Activated naive CD8-positive, alpha-beta T cell treated with anti-CD3 and anti-CD28 coated beads, Interleukin-2, amount 10 ng/mL, durations not matched to agents 7 days and 5 days (primary cell): ENCODE measurements at places on chromosomes 6 and 20.
A peak's percentile ranks its signal among the peaks of the same experiment; 100 is the strongest.

DNA sequence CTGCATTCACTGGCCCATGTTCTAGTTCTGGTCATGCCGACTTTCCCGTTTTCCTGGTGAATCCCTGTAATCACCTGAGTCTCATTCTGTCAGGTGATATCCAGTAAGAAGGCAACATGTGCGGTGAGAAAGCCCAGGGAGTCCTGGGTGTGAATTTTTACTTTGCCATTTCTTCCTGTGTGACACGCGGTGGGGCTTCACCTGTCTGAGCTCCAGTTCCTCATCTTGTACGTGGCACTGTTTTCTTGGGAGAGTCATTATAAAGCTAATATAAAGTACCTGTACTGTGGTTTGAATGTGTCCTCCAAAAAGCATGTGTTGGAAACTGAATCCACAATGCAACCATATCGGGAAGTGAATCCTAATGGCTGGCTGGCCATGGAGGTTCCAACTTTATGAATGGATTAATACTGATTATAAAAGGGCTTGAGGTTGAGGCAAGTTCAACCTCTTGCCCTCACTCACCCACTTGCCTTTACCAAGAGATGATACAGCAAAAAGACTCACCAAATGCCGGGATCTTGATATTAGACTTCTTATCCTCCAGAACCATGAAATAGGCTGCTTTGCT lies 5.1 kb downstream of the HLA-E start:
- DNase-seq: no peak

- no peak for DNase-seq
Measured at GRCh38 chr20:38673725-38674091, 50.6 kb upstream of the SLC32A1 start.

DNA sequence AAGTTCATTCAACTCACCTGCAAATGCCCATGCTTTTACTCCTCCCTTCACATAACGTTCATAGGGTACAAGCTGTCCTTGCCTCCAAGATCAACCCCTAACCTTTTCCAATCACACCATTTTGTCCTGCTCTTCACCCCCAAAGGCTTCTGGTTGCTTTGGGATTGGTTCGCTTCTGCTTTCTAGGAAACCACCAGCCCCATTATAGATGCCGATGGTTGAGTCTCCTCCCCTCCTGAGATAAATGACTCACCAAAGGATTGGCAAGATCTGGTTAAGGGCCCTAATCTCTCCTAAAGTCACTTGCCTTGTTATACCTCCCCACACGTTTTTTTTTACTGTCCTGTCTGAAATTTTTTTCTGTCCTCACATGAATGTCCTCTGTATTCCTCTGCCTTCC lies 311.4 kb downstream of the HACE1 start:
- no peak for DNase-seq

DNA sequence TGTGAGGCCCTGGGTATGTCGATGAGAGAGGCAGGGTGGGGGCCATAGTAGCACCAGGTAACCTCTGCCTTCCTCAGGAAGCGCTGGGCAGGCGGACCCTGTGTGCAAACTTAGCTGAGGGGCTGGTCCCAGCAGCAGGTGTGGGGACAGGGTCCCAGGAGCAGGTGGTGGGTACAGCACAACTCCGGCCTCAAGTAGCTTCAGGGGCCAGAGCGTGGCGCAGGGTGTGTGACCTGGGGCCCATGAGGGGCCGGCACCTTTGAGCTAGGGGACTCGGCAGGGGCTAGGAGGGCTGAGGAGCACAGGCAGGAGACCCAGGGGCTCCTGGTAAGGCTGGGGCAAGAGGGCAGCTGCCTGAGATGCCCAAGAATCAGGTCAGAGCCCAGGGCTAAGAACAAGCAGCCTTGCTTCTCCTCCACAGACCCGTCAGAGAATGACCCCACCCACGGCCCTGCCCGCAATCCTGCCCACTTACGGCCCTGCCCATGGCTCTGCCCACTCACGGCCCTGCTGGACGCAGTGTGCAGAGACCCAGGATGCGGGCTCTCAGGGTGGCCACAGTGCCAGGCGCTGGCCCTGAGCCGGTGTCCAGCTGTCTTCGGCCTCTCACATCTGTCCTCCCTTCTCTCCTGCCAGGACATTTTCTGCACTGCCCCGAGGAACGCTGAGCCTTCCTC lies 30.9 kb downstream of the CHRNA4 start:
- DNase-seq: no peak

- DNase-seq: no peak
Measured at GRCh38 chr6:121794630-121795029, 359.2 kb downstream of the GJA1 start.

GRCh38 chr6:116467096-116467495 lies 5.9 kb downstream of the CALHM6 start:
- DNase-seq: no peak

DNA sequence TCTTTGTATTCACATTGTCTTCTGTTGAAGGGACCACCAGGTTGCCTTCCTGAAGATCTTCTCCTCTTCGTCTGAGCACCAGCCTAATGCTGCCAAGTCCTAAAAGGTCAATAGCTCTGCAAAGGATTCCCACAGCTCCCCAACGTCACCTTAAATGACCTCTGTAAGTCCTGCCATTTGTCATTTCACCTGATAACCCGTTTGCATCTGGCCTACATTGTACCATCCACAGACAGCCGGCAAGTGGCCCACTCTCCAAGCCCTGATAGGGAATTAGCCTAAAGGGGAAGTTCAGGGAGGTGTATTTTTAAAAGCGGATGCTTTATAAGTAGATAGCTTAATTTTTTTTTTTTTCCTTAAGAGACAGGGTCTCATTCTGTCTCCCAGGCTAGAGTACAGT lies 127.8 kb downstream of the ZMYND8 start:
- no peak for DNase-seq

DNA sequence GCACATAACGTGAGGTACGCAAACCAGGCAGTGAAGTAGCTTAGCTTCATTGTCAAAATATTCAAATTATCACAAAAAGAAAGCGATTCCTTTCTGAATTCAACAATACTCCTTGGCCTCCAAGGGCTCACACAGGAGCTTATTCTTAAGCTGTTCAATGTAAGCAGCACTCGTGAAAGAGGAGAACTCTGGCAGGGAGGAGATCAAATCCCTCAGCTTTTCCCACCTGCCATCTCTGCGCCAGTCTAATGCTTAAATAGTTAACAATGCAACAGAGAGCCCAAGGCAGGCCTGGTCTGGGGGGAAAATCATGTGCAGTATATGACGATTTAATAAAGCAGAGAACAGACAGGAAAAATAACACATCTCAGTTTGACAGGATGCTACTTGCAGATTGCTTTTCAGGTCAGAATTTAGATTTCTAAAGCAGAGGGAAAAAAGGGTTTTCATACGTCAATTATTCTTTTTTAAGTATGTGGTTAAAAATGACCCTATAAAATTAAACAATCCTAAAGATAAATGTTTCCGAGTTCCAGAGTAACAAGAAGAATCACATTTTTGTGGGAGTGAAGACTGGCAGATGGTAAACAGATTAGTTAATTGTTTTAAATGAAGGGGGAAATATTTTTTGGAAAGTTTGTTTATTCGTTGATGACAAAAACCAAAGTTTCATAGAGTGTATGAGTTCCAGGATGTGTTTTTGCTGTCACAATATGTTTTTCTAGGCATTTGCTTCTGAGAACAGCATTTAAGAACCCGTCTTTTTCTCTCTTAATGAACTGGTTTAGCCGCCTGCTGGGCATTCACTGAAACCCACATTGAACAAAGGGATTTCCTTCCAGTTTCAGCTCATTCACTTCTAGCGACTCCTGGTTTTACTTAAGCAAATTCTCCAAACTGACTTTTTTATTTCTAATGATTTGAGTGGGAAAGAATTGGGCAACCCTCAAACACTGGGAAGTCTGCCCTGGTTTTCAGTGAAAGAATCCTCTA lies 45.9 kb downstream of the PLAGL1 start:
- no peak for DNase-seq

- no peak for DNase-seq
Measured at GRCh38 chr6:548091-548490, 108.8 kb downstream of the HUS1B start.

GRCh38 chr6:79586548-79586947 lies 44.6 kb upstream of the SH3BGRL2 start:
- DNase-seq: no peak

DNA sequence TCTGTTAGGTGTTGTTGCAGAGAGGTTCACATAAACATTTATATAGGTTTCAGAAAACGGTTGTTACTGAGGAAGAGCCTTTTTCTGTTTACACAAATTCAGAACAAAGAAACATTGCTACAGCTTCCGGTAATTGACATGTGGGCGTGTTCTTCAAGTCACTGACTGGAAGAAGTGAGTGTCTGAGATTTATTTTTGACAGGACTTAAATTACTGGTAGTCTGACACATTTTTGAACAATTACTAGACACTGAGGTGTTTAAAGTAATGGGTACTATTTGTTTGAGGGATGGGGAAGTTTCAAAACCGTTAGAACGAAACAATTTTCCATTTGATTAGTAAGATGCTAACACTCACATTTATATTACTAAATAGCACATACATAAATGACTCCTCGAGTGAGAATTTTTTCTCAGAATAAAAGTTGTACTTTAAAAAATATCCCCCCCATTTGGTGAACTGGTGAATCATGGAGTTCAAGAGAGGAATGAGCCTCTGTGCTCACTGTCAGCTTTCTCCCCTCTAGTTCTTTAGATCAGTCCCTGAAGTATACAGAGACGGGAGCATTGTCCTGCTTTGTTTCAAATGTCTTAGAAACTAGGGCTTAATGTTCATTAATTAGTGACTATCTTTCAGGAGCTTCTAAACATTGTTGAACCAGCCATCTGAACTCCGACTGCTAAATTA lies 98.7 kb downstream of the TSHZ2 start:
- no peak for DNase-seq

GRCh38 chr6:73985891-73986290 lies 289.9 kb downstream of the CD109 start:
- DNase-seq: no peak

GRCh38 chr20:47675190-47676142 lies 109.8 kb downstream of the SULF2 start:
- no peak for DNase-seq

DNA sequence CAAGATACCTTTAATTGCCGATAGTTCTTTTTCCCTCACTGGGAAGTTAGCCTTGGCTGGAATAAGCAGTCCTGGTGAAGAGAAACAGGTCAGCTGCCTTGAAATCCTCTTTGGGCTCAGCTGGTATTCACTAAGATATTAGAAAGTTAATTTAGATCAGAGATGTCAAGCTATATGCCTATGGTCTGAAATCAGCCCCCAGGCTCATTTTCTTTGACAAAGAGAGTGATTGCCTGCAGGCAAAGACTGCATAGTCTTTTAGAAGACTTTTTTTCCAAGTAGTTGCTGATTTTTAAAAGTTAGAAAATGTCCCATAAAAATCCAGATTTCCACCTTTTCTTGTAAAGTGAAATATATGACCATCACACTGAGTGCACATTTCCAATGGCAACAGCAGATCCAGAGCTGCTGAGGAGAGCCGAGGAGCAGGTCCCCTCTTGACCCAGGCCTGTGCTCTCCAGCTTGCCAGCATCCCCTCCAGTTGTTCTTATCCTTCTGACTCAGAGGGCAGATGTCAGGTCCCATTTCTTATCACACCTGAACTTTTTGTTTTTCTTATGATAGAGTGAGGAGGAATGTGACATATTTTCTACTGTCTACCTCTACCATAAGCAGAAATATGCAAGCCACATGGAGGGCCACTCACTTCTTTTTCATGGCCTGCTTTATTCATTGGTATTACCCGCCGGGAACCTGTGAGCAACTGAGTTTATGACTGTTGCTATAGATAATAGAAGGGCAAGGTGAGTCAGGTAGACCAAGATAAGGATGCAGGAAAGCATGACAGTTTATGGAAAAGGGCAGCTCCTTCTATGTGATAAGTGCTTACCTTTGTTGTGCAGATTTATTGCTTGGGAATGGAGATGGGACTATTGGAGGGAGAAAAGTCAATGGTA lies 17.6 kb upstream of the L3MBTL3 start:
- DNase-seq: no peak

- DNase-seq: no peak
Measured at GRCh38 chr6:88050140-88050818, 2.6 kb downstream of the SPACA1 start.

- DNase-seq: no peak
Measured at GRCh38 chr6:135631821-135632220, 134.3 kb upstream of the AHI1 start.

GRCh38 chr20:14997791-14998190 lies 660.4 kb upstream of the FLRT3 start:
- DNase-seq: no peak

DNA sequence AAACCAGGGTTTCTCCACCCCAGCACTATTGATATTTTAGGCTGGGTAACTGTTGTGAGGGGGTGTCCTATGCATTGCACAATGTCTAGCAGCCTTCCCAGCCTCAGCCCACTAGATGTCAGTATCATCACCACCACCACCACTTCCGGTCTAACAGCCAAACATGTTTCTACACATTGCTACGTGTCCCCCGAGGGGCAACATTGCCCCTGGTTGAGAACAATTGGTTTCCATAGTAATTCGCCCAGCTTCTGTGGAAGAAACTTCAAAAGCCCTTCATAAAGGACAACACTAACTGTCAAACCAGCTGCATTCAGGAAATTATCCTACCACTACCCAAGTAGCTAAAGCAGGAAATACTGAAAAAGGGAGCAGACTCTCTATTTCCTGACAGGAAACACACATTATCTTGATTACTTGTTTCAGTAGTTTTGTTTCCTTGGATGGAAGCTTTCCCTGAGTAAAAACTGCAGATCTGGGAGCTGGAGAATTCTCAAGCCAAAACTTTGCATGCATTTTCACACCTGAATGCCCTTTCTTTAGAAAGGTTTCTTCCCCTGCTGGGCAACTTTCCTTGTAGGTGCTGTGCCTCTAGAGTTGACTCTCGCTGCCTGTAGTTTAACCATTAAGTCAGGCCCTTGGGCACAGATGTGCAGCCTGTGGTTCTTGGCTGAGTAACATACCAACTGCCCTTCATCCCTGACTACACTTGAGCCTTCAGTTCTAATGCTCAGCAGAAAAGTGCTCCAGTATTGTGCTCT lies 23.6 kb downstream of the PKHD1 start:
- peak; percentile 51 for DNase-seq

GRCh38 chr6:51049983-51050877 lies 231.6 kb downstream of the TFAP2B start:
- no peak for DNase-seq

GRCh38 chr20:63072991-63073737 lies 66.4 kb upstream of the BHLHE23 start:
- no peak for DNase-seq

DNA sequence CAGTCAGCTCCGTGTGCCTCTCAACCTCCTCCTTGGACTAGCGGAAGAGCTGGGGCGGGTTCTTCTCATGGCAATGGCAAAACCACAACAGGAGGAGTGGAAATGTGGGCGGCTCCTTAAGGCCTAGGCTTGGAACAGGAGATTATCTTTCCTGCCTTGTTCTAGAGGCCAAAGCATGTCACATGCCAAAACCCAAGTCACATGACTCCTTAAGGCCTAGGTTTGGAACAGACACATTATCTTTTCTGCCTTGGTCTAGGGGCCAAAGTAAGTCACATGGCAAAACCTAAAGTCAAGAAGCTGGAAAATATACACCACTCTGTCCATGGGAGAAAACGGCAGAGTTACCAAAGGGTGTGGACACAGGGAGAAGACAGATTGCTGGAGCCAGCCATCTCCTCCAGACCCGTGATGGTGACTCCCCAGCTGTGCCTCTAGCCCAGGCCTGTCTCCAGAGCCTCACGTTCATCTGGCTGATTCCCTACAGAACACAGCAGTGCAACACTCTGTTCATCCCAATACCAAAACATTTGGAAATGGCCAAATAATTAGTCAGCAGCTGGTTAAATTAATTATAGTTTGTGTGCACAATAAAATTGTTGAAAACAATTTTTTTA lies 34.2 kb downstream of the ANKRD60 start:
- DNase-seq: no peak
